ENCODE measurements at places on chromosomes 6 and 20. TPM values are rescaled to one million over a fixed set of nuclear protein-coding genes. Genes with fewer than 3 reads are reported as not detected.

GRCh38 chr20:53792946-53793536 lies 199.4 kb upstream of the ZNF217 start:
- DNase-seq = no peak

Gene VPS52
- total RNA-seq = 23.2 TPM

DNA sequence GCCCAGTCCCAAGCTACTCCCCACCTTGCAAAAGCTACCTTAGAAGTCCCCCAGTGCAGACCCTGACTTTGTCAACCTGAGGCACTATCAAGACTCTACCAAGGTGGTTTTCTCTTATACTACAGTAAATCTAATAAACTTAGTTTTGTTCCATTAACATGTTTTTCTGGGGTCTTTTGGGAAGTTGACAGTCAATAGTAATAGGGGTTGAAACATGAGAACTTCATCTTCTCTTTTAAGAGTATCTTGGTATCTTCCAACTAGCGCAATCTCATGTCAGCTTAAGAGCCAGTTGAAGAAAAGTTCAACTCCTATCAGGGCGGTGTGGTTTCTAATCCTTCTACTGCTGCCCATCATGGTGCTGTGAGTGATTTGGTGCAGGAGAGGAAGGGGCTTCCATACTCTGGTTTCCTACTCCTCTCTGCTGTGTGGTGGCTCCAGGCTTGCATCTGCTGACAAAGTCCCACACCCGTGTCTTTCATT lies 164.2 kb downstream of the FOXA2 start:
- no peak for DNase-seq

- no peak for DNase-seq
Measured at GRCh38 chr20:5602346-5602745, 147.9 kb upstream of the SHLD1 start.

GRCh38 chr20:3848565-3848964 lies 1.9 kb downstream of the MAVS start:
- no peak for DNase-seq
